ENCODE measurements at places on chromosomes 7 and 10.

- DNase-seq = no peak
Measured at GRCh38 chr10:101438881-101439391, 85.0 kb downstream of the BTRC start.

GRCh38 chr7:143485094-143485493, 7.4 kb downstream of the TAS2R41 start:
- DNase-seq = no peak

- no peak for DNase-seq
Measured at GRCh38 chr10:29479981-29480954, 154.5 kb downstream of the SVIL start.

GRCh38 chr10:119703903-119704508, 21.8 kb upstream of the INPP5F start:
- no peak for DNase-seq

DNA sequence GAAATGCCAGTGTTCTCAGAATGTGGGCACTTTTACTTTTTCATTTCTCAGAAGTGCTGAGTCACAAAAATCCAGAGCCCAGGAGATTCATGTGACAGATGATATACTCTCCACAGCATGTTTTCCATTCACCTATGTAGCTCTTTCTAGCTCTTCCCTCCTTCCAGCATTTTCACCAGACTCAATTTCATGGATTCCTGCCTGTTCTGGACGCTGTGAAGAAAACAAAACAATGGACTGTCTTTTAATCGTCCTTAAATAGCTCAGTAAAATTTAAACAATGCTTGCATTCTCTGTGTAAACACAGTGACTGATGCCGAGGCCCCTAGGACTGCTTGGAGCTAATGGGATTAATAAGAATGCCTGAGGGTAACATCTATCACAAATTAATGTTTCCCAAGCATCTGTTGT, 25.5 kb downstream of the ZNF713 start:
- DNase-seq = no peak

DNA sequence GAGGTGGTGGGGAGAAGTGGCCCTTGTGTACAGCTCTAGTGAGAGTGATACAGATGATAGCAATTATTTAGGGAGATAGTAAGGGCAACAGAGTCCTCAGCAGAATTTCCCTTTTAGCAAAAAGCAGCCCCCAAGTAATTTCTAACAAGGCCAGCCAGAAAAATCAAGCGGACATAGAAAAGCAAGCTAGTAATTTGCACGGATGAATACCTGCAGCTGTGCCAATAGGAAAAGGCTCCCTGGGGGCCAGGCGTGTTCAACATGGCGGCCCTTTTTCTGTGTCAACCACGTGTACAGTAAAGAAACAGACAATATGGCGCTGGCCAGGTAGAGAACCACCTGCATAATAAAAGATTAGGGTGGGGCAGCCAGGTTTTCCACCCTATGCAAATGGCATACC, 7.4 kb downstream of the MCM10 start:
- no peak for DNase-seq

DNA sequence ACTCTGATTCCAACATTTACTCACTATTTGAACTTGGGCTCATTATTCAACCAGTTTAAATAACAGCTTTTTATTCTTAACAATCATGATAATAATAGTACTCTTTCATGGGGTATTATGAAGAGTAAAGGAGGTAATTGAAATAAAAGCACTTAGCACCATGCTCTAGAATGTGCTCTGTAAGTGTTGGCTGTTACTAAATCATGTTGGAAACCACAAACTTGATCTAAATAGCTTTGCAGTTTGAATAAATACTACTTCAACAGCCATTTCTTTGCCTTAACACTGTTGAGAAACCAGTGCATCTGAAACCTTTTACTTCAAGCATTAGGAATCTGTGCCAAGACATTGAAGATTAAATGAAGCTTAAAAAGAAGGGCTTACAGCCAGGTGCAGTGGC, 7.9 kb upstream of the UPF2 start:
- no peak for DNase-seq

DNA sequence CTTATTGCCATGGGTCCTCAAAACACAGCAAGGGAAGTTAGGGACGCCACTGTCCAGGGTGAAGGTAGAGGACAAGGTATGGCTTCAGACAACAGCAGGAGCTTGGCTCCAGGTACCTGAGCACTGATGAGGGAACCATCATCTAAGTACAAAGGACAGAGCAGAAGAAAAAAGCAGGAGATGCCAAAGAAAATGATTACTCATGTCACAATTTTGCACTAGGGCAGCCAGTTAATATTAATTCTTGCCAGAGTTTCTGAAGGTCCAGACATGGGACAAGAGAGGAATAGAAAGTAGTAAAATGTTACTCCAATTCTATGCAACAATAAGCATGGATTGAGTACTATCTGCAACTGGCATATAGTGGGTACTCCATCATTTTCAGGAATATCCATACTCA, 14.1 kb downstream of the PTN start:
- DNase-seq = peak; percentile 55

- no peak for DNase-seq
Measured at GRCh38 chr7:148474481-148475025, 116.0 kb upstream of the C7orf33 start.

- DNase-seq = peak; percentile 45
Measured at GRCh38 chr7:25260862-25261494, 32.7 kb upstream of the NPVF start.

DNA sequence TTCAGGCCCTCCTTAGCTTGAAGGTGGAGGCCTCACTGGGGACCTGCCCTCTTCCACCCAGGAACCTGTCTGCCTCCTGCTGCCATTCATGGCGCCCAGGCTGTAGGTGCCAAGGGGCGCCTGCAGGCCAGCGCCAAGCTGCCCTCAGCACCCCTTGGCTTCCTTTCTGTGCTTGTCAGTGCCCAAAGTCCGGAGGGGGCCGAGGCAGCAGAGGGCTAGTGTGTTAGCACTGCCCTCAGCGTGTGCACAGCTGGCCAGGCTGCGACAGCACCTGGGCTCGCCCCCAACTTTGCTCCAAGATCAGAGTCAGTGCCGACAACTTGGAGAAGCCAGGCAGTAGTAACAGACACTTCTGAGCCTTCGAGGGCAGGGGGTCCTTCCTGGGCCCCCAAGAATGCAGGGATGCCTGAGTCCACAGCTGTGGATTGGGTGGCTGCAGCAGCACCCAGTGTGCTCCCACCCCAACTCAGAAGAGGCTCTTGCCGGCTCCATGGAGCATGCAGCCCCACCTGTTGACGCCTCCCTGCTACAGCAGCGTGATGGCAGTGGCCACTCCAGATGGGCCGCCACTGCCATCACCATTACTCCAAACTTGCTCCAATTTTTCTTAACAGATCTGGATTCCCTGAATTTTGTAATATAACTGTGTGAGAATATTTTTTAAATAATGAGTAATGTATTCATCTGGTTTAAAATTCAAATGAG, 41.7 kb downstream of the CACUL1 start:
- DNase-seq = no peak

DNA sequence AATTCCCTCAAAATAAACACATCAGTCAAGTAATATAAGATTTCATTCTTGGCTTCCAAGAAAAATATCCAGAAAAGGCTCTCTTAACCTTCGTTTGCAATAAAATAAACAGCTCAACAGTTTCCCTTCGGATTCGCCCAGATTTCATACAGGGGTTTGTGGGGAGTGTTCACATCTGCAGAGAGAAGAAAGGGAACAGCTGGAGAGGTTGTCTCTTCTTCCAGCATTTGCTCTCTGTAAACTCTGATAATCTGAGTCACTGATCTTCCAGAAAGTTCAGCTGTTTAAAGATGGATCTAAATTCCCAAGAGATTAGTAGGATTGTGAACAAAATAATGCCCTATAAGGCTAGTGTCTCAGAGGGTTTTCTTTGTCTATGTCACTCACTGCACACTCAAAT, 277.9 kb downstream of the HPSE2 start:
- no peak for DNase-seq

DNA sequence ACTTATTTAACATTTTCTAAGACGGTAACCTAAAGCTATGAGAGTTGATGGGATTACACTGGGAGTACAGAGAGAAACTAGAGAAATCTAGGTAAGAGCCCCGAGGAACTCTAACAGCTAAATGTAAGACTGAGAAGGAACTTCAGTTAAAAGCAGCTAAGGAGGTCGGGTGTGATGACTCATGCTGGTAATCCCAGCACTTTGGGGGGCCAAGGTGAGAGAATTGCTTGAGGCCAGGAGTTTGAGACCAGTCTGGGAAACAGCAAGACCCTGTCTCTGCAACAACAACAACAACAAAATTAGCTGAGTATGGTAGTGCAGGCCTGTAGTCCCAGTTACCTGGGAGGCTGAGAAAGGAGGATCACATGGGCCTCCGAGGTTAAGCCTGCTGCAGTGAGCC, 24.0 kb downstream of the FRA10AC1 start:
- no peak for DNase-seq

DNA sequence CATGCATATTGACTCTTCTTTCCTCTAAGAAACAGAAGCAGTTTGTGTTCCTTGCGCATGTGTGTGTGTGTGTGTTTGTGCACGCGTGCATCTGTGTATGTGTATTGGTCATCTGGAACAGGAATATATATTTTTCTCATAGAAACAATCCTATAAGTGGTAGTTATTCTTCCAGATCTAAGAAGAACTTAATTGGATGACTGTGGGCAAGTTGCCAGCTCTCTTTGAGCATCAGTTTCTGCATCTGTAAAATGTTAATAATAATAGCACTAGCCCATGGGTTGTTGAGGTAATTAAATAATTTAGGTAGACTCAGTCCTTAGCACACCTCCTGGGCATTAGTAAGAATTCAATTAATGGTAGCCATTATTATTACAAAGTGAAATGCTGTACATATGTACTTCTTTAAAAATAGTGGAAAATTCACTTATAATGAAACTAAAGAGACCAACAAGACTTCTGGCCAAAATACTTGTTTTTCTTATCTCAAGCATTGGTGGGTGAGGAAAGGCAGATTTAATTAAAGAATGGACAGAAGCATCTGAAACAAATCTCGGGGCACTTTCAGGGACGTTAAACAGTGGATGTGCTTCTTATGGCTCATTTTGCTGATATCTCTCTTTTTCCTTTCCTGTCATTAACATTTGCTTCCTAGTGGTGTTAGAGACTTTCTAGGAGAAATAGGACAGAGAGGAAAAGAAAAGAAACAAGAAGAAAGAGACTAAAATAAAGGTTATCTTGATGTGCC, 124.9 kb upstream of the HABP2 start:
- DNase-seq = no peak

GRCh38 chr10:62054830-62055229, 153.3 kb downstream of the ARID5B start:
- no peak for DNase-seq

GRCh38 chr7:78377532-78377931, 579.0 kb downstream of the PHTF2 start:
- no peak for DNase-seq

- DNase-seq = peak; percentile 27
Measured at GRCh38 chr7:69577221-69577620, 21.1 kb upstream of the AUTS2 start.

DNA sequence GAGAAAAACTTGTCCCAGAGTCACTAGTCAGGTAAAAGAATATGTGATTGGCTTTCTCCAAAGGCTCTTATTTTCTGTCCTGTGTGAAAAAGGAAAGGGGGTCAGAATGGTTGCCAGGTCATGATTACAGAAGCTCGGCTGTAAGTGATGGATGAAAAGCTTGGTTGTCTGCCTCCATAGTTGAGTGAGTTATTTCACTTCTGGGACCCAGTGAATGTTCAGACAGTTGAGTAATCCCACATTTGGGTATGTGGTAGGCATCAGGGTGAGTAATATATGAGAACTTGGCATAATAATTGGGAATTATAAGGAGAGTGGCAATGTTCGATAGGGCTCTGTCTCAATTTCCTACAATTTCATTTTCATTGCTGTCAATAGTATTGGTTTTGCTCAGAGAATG, 72.5 kb downstream of the BBS9 start:
- no peak for DNase-seq

GRCh38 chr10:106938513-106938912, 226.0 kb downstream of the SORCS1 start:
- no peak for DNase-seq

DNA sequence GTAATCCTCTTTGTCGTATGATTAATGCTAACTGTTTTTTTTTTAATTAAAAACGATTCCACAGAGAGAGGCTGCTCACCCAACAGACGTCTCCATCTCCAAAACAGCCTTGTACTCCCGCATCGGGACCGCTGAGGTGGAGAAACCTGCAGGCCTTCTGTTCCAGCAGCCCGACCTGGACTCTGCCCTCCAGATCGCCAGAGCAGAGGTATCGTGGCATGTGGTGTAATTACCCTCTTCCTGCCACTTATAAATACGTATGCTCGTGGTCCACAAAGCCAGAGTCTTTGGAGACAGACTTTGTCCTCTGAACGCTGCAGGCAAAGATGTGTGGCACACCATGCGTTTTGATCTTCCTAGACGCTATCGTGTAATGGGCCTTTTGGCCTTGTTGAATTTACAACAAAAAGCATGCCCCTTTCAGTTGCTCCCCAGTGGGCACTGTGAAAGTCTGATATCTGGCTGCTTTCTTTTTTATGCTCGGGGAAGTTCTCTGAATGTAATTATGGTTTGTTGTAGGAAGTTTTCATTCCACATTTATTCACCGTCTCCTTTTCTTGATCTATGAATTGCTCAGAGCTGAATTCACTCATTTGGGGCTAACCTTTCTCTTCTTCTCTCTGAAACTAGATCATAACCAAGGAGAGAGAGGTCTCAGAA, 33.6 kb upstream of the BTBD16 start:
- no peak for DNase-seq

DNA sequence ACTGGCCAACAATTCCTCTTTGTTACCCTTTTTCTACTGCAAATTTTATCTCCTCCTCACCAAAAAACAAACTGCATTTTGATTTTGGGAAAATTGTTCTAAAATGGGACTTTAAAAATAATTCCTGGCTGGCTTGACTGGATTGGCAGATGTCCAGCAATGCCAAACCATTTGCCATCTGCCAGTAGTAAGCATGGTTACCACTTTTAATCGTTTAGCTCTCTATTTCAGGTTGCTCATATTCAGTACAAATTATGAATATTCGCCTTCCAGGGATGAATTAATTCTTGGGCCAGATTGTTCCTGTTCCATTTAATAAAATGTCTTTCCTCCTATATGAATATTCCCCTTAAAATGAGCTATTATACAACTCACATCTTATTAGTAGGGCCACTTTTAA, 35.7 kb downstream of the SMNDC1 start:
- no peak for DNase-seq

DNA sequence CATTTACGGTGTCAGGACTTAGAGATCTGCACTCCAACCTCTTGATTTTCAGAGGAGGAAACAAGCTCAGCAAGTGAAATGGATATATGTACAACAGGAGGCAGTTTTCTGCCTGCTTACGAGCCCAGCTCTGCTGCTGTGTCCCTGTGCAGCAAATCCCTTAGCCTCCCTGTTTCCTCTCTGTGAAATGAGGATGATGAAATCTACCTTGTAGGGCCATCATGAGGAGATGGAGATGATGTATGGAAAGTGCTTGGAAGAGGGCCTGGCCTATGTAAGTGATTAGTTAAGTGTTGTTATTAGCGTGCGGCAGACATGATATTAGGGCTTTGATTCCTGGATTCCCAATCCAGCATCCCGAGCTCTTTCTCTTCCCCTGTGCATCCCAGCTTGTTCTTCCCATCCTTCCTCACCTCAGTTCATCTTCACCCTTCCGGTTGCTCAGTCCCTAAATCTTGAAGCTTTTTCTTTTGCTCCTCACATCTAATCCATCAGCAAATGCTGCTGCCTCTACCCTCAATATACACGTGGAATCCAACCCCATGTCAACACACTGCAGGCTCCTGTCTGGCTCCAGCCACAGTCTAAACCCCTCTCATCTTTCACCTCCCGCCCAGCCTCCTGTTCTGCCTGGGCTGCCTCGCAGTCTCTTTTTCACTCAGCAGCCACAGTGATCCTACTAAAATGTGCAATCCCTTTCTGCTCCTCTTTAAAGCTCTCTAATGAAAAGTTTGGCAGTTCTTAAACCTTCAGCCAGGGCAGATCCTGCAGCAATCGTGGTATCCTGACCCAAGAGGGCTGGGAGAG, 113.8 kb downstream of the MARCHF5 start:
- no peak for DNase-seq
